ENCODE measurements at places on chromosomes 12 and 14.

- peak; percentile 99 for DNase-seq
Observed at GRCh38 chr14:35341751-35342488, 49.7 kb downstream of the PSMA6 start.

- no peak for DNase-seq
Observed at GRCh38 chr14:50985859-50986331, 41.6 kb upstream of the PYGL start.

DNA sequence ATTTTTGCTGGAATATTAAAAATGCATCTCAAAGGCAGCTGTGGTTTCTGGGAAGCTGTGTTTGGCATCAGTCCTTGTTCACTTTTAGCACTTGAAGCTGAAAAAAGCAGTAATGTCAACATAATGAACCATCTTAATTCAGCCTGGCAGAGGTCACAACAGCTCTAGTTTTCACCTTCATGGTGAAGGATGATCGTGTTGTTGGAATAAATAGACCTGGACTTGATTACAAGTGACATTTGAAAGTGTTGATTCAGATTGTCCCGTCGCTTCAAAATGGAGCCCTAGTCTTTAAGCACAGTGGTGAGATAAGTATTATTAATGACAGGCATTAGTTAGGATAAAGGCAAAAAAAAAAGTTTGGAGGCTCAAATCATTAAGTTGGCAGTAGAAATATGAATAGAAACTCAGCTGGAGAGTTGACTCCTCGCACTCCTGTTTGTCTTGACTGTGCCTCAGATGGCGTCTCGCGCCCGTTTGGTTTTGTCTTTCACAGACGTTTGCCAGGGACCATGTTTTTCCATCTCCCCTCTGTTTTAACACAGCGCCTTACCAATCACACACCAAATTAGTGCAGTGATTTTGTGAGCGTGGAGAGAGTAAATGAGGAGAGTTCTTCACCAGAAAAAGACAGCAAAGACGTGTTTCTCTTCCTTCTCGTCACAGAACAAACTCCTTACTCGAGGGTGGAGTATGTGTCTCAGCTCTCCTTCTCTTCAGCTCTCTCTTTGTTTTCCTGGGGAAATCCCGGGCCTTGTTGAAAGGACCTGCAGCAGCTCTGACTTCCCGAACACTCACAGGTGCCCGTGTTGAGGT, 53.4 kb upstream of the MMP17 start:
- peak; percentile 36 for DNase-seq

DNA sequence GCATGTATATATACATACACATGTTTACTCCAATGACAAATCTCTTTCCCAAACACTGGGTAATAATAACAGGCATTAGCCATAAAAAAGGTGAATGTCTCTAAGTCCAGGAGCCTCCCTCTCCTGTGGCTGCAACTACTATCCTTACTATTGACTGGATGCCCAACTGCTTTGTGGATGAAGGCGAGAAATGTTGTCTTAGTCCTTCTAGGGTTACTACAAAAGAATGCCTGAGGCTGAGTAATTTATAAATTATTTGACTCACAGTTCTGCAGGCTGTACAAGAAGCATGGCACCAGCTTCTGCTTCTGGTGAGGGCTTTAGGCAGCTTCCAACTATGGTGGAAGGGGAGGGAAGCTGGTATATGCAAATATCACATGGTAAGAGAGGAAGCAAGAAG, 366.0 kb upstream of the DDHD1 start:
- no peak for DNase-seq

DNA sequence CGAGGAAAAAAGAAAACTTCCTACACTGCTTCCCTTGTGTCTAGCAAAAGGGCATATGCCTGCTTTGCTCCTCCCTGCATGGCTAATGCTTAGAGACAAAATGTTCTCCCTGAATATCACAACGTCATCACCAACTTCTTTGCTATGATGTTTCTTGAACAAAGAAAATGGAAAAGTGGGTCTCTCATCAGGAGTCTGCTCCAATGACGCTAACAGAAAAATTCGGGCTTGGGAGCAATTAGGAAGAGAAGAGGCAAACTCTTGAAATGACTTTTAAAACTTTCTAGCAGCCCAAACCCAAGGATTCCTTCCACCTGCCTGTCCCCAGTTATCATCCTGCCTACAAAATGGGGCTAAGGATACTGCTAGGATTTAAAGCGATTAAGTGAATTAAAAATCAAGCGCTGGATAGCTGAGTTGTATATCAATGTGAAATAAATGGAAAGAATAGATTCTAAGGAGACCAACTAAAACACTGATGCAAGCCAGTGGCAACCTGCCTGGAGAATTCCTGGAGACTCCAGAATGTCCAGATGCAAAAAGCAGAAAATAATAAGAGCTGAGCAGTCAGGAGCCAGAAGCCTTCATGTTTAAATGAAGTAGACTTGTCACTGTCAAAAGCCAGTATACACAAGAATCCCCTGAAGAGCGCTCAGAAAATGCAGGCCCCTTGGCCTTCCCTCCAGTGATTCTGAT, 183.8 kb downstream of the DPF3 start:
- DNase-seq = no peak

DNA sequence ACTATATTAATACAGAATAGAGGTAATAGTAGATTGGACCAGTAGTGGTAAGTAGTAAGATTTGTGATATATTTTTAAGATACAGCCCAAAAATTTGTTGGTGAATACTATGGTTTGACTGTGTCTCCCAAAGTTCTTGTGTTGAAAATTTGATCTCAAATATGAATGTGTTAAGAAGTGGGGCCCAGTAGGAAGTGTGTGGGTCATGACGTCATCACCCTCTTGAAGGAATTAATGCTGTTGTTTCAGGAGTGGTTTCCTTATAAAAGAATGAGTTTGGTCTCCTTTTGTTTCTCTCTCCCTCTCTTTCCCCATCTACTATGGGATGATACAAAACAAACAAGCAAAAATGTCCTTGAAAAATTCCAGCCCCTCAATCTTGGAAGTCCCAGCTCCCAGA, 16.3 kb downstream of the LUM start:
- DNase-seq = no peak

DNA sequence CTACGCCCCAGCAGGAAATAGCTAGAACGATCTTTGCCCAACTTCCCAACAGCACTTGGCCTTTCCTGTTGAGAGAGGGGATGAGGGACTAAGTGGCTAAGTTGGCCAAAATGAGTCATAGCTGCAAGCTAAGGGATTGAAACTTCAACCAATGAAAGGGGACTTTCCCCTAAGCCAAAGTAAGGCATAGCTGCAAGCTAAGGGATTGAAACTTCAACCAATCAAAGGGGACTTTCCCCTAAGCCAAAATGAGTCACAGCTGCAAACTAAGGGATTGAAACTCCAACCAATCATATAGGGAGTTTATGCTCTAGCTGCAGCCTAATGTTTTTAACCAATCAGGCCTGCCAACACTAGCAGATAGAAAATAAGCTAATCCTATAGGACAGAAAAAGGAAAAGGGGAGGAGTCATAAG, 100.5 kb upstream of the SSTR1 start:
- DNase-seq = no peak

DNA sequence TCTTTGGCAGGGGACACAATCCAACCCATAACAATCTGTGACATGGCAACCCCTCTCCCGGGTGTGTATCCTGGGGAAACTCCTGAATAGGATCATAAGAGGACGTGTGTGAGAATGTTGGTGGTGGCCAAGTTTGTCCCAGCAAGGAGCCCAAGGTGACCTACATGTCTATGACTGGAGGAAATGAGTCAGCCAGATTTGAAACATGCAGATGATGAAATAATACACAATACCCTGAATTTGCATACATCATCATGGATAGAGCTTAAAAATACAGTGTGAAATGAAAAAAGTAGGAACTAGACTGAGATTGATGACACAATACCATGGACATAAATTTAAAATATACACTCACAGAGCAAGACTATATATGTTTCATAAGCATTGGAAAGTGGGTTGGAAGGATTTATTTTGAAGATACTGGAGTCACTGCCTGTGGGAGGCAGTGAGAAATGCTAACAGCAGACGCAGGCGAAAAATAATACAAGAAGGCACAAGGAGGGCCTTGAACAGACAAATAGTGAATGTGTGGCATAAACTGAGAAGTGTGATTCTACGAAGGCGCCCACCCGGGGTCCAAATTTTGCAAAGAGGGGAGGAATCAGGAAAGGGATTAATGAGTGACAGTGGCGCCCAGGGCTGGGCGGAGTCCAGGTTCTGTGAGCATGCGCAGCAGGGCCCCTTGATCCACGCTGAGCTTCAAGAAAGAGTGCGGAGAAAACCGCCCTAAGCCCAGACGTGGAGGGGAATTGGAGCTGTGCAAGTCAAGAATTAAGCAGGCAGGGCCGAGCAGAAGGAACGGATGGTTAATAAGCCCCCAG, 7.0 kb upstream of the MAP1LC3B2 start:
- no peak for DNase-seq

- no peak for DNase-seq
Observed at GRCh38 chr14:65548878-65549277, 136.3 kb downstream of the FUT8 start.
